ENCODE measurements at places on chromosomes 12 and 14. TPM values are rescaled to one million over a fixed set of nuclear protein-coding genes. Genes with fewer than 3 reads are reported as not detected.

DNA sequence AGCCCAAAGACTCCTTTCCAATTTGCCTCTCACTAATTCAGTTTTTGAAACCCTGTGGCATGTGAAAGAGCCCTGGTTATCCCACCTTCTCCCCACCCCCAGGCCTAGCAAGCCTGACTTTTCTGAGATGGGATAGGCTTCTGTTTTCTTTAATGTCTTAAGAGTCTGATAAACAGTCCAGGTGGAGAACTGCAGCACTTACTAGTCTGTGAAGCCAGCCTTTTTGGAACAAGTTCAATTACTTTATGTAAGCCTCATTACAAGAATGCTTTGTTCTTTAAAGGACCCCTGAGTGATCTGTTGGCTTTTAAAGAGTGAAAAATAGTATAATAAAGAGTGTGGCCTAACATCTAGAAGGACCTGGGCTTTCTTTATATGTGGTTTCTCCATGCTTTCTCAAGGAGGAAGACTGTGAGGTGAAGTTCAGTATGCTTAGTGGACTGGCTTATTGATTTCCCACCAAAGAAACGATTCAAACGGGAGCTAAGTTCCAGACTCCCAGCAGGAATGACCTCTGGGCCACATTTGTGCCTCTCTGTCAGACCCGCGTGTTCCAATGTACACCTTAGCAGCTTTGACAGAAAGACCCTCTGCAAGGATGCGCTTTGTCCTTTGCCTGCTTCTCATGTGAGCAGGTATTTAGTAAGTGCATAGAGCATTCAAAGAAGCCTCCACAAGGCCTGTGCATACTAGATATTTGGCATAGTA lies 129.5 kb downstream of the DAAM1 start:
- no peak for DNase-seq

CAPZA3 gene
- total RNA-seq, result not detected

MAP3K9 gene
- 24.7 TPM for total RNA-seq

KICS2 gene
- 8.2 TPM for total RNA-seq

DNA sequence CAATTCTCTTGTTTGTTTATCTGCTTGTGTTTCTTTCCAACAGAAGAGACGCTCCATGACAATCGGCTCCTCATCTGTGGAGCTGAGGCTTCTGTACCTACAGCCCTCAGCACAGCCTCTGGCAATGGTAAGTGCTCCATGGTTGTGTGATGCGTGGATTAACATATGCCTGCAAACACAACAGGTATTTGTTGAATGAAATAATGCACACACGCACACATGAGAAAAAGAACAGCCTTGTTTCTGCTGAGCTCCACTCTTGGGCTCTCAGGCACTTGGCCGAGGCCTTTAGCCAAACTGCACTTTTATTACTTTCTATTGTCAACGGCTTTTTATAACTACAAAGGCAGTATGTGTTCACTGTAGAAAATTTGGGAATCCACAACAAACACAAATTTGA lies 120.4 kb upstream of the TMCC3 start:
- no peak for DNase-seq

Data from H1 (cell line).